ENCODE measurements at places on chromosomes 2 and 18. TPM values are rescaled to one million over a fixed set of nuclear protein-coding genes. Genes with fewer than 3 reads are reported as not detected.

The LANCL1 gene
- 38.5 TPM for total RNA-seq

The RNF152 gene
- 1.2 TPM for total RNA-seq

The RNF125 gene
- 2.3 TPM for total RNA-seq

The SULT1C4 gene
- not detected for total RNA-seq

The FBLN7 gene
- 1.8 TPM for total RNA-seq

The SKOR2 gene
- not detected for total RNA-seq

Data from subcutaneous preadipocyte (primary cell).